Esophagus muscularis mucosa (tissue), 4 donors: ENCODE measurements at places on chromosomes 1 and 21. TPM values are rescaled to one million over a fixed set of nuclear protein-coding genes. Genes with fewer than 3 reads are reported as not detected.

NHLH1 gene
- total RNA-seq: not detected

DNA sequence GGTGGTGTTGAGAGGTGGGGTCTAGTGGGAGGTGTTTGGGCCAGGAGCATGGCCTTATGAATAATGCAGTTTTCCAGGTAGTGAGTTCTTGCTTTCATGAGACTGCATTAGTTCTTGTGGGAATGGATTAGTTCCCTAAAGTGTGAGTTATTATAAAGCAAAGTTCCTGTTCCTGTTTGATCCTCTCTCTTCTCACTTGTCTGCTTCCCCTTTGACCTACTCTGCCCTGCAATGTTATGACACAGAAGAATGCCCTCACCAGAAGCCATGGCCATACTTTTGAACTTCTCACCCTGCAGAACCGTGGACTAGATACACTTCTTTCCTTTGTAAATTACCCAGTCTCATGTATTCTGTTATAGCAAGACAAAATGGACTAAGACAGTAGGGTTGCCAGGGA lies 53.6 kb downstream of the MAP3K7CL start:
- H3K4me3 ChIP-seq: no peak overlapping the region
- no peaks in the 10 kb centered on the region for H3K27me3 ChIP-seq
- H3K4me1 ChIP-seq: peaks cover 45% of the 10 kb centered on the region
- no peaks in the 10 kb centered on the region for H3K36me3 ChIP-seq
- DNase-seq: no peak

- H3K36me3 ChIP-seq: no peaks in the 10 kb centered on the region
- DNase-seq: no peak
- no peaks in the 10 kb centered on the region for H3K27me3 ChIP-seq
- H3K27ac ChIP-seq: no peak overlapping the region
- no peak overlapping the region for H3K4me3 ChIP-seq
Measured at GRCh38 chr1:64451440-64451839, 18.5 kb upstream of the CACHD1 start.

- H3K36me3 ChIP-seq: no peaks in the 10 kb centered on the region
- no peak overlapping the region for H3K27ac ChIP-seq
- no peak for DNase-seq
- H3K27me3 ChIP-seq: no peaks in the 10 kb centered on the region
- H3K4me1 ChIP-seq: no peaks in the 10 kb centered on the region
Measured at GRCh38 chr1:222195857-222196256, 352.0 kb downstream of the HHIPL2 start.

DNA sequence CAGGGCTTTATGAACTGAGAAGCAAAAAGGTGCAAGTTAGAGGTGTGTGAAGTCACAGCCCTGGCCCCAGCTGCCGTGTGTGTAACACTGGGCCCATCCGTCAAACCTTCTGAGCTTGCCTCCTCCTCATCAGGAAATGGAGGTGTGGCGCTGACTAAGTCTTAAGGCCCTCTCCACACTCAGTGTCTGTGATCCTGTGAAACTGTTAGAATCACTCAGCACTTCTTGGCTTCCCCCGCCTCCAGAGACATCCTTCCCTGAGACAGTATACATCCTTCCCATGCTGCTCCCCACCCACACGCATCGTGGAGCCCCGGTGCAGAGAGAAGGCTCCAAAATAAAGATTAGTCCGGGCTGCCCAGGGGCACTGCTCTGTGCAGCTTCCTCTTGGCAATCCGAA lies 33.3 kb downstream of the LRP8 start:
- no peak for DNase-seq
- no peak overlapping the region for H3K4me3 ChIP-seq
- H3K36me3 ChIP-seq: no peaks in the 10 kb centered on the region
- H3K4me1 ChIP-seq: peaks cover 12% of the 10 kb centered on the region
- H3K27ac ChIP-seq: no peak overlapping the region
- H3K27me3 ChIP-seq: no peaks in the 10 kb centered on the region

DNA sequence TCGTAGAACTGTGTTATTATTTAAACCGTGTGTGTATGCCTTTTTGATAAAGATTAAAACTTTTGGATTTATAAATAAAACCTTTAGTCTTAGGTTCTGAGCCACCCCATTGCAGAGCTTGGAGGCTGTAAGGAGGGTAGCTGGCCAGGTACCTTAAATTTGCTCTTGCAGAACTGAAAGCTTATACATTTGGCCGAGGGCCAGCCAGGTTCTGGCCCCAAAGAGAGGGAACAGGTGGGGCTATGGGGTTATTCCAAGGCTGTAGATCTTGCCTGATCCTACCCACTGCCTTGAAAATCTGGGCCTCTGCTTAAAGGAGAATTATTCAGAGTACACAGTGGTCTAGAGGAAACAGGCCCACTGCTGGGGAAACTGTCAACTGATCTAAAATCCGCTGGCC lies 59.6 kb downstream of the CAMK2N1 start:
- H3K4me1 ChIP-seq: no peaks in the 10 kb centered on the region
- no peaks in the 10 kb centered on the region for H3K36me3 ChIP-seq
- H3K27ac ChIP-seq: no peak overlapping the region
- H3K4me3 ChIP-seq: no peak overlapping the region
